C1 segment of cervical spinal cord (tissue), 14 donors: ENCODE measurements at places on chromosomes 7 and 10.

- no peak for DNase-seq
Observed at GRCh38 chr10:48523820-48524758, 80.8 kb downstream of the ARHGAP22 start.

- no peak for DNase-seq
Observed at GRCh38 chr10:52879091-52879807, 106.7 kb upstream of the MBL2 start.

DNA sequence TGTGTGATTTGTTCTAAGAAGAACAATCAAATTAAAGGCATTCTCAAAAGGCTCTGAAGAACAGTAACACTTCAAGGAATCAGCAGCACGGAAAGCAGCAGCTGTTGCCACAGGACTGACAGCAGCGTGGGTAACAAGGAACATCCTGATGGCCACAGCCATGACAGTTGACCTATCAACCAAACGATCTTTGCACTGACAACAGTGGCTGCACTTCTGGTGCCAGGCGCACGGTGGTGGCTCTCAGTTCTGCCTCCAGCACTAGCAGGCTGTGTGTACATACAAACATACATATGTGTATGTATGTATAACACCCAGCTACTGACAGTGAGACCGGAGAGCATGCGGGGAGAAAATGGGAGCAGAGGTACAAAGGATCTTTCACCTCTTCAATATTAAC lies 114.1 kb downstream of the ZFAND4 start:
- no peak for DNase-seq

DNA sequence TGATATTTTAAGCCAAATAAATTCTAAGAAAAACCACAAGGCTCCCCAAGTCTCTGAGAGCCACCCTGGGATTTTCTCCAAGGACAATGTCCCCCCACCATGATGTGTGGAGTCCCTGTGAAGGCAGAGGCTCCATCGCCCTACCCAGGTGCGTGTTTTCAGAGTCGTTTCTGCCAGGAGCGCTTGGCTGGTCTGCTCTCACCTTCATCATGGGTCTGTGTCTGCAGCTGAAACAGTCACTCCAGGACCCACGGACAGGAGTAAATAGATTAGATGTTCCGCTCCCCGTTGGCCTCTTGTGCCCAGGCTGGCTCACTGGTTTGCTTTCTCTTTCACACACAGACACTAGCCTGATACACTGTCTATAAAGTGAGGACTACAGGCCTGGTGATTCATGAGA lies 217.5 kb downstream of the SFMBT2 start:
- no peak for DNase-seq

GRCh38 chr10:129545261-129545660 lies 78.2 kb downstream of the MGMT start:
- DNase-seq, result no peak

GRCh38 chr10:59523851-59524250 lies 161.5 kb upstream of the FAM13C start:
- no peak for DNase-seq

DNA sequence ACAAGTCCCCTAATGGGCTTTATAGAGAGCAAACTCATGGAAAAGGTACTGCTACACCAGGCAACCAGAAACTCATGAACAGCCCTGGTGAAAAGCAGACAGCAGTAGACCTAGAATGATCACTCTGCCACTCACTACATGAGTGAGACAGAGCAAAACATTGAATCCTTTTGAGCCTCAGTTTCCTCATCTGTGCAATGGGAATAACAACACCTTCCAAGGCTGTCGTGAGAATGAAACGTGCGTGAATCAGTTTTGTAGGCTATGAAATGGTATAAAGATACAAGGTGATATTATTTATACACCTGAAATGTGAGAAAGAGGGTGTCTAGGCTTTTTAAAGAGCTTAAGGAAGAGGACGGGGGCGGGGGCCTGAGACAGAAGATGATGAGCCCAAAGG lies 14.3 kb upstream of the PROSER2 start:
- DNase-seq, result no peak

- no peak for DNase-seq
Observed at GRCh38 chr7:151453326-151453791, 13.4 kb upstream of the CRYGN start.

DNA sequence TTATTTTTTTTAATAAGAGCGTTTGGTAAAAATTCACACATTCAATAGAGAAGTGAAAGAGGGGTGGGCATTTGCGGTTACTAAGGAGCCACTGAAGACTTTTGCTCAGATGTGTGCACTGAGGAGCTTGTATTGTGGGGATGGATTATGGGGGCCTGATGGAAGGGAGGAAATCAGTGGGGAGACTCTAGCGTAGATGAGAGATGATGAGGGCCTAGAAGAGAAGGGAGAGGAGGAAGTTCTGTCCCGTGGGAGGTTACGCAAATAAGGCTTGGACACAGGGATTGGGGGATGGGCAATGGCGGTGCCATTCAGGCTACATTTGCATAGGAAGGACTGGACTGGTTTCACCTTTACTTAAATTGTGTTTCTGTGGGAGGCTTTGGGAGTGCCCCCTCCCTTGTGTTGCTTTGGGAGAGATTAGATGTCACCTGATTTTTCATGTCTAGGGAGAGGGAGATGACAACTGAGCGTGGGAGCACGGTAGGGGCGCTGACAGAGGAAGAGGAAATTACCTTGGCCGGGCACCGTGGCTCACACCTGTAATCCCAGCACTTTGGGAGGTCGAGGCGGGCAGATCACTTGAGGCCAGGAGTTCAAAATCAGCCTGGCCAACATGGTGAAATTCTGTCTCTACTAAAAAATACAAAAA lies 2.2 kb upstream of the HIP1 start:
- DNase-seq, result peak; percentile 6

- no peak for DNase-seq
Observed at GRCh38 chr10:118565301-118566075, 30.0 kb downstream of the PRLHR start.

- no peak for DNase-seq
Observed at GRCh38 chr10:1573334-1573969, 163.9 kb downstream of the ADARB2 start.

DNA sequence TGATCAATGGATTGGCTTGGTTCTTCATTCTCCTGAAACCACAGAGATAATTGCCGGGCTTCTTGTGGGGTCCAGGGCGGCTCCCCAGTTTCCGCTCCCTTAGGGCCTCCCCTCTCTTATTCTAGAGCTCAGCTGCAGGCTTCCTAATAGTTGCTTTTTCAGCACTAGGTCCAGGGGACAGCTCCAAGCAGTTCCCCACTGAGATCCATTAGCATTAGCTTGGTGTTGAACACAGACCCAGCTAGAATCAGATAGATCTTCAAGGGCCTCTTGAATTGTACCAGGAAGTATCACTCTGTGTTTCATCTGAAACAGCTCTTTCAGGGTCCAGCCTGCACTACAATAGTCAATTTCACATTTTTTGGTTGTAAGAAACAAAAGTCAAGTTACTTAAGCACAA lies 238.7 kb downstream of the SEC23IP start:
- no peak for DNase-seq

- no peak for DNase-seq
Observed at GRCh38 chr7:158617737-158618128, 30.1 kb upstream of the PTPRN2 start.

DNA sequence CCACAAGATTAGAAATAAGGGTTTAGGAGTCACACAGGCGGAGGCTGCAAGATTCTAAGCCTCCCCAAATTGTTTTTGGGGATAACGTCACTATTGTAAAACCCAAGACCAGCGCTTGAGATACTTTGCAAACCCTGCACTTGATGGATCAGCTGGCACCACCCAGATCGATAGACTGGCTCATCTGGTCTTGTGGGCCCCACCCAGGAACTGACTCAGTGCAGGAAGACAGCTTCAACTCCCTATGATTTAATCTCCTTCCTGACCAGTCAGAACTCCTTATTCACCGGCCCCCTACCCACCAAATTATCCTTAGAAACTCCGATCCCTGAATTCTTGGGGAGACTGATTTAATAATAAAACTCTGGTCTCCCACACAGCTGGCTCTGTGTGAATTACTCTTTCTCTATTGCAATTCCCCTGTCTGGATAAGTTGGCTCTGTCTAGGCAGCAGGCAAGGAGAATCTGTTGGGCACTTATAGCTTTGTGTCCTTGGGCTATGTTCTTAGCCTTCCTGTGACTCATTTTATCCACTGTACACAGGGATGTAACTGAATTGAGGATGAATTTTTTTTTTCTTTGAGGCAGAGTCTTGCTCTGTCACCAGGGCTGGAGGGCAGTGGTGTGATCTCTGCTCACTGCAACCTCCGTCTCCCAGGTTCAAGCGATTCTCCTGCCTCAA lies 64.4 kb upstream of the CARD11 start:
- no peak for DNase-seq

GRCh38 chr10:20473023-20473760 lies 423.9 kb downstream of the NEBL start:
- no peak for DNase-seq

DNA sequence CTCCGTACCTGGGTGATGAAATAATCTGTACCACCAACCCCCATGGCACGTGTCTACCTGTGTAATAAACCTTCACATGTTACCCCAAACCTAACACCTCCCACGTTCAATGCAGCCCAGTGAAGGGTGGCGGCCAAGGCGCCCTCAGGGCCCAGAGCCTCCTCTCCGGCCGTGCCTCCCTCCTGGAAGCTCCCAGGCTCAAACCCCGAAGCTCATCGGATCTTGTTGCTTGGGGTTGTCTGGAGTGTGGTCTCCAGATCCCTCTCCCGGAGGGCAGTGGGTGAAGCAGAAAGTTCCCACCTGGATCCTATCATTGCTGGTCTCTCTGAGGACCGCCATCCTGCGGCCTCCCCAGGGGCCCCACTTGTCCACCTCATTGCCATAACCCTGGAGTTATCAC lies 9.4 kb upstream of the KNDC1 start:
- no peak for DNase-seq

- no peak for DNase-seq
Observed at GRCh38 chr7:158680754-158681153, 23.9 kb downstream of the NCAPG2 start.
